ENCODE measurements at places on chromosomes 1 and 21. TPM values are rescaled to one million over a fixed set of nuclear protein-coding genes. Genes with fewer than 3 reads are reported as not detected.
A peak's percentile ranks its signal among the peaks of the same experiment; 100 is the strongest.

Gene CSMD2
- total RNA-seq: 0.38 TPM

GRCh38 chr1:29120947-29121485, 2.7 kb downstream of the TMEM200B start:
- peak; percentile 55 for DNase-seq
- no peak overlapping the region for H3K27ac ChIP-seq
- H3K4me3 ChIP-seq: no peak overlapping the region
- H3K27me3 ChIP-seq: peaks cover 17% of the 10 kb centered on the region
- H3K4me1 ChIP-seq: peaks cover 8% of the 10 kb centered on the region
- peaks cover 12% of the 10 kb centered on the region for H3K36me3 ChIP-seq

- no peak for DNase-seq
- no peak overlapping the region for H3K27ac ChIP-seq
- no peaks in the 10 kb centered on the region for H3K27me3 ChIP-seq
- H3K36me3 ChIP-seq: no peaks in the 10 kb centered on the region
Observed at GRCh38 chr1:68585351-68585750, 88.5 kb upstream of the DEPDC1 start.

- H3K27ac ChIP-seq: peak overlapping the region; percentile 75
- H3K4me3 ChIP-seq: no peak overlapping the region
- no peak for DNase-seq
- H3K27me3 ChIP-seq: peaks cover 5% of the 10 kb centered on the region
Observed at GRCh38 chr1:208233546-208233945, 10.6 kb downstream of the PLXNA2 start.

GRCh38 chr1:208156310-208156709, 87.9 kb downstream of the PLXNA2 start:
- peaks cover 12% of the 10 kb centered on the region for H3K27me3 ChIP-seq
- H3K36me3 ChIP-seq: no peaks in the 10 kb centered on the region
- no peak for DNase-seq
- no peak overlapping the region for H3K27ac ChIP-seq
- peaks cover 33% of the 10 kb centered on the region for H3K4me1 ChIP-seq

DNA sequence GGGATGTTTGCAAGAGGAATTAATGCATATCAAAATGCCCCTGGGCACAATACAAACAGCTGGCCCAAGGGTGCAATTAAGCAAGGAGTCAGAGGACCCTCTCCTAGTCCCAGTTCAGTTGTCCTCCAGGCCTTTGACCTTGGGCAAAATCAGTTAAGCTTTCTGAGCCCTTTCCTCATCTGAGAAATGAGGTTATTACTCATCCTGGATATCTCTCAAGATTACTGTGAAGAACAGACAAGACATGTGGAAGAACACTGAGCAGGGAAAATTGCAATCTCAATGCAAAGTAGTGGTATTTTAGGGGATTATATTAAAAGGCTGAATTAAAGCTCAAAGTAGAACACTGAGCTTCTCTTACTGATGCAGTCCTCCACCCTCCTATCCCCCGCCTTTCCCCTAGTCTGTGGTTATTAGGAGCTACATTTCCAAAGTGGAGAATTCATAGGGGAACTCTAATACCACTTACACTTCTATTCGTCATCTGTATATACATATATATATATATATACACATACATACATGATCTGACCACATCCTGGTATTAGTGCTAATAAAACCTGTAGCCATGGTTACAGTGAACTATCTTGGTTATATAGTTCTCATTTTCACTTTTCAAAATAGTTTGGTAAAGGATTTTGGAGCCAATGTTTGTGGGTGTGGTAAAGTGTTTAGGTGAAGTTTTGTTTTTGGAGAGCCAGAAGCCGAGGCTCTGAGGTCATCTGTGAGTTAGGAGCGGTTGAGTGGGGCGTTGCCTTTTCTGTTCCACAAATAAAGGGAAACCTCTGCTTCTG, 18.1 kb downstream of the KIAA0040 start:
- no peak overlapping the region for H3K4me3 ChIP-seq
- peaks cover 18% of the 10 kb centered on the region for H3K4me1 ChIP-seq
- no peak for DNase-seq
- H3K36me3 ChIP-seq: no peaks in the 10 kb centered on the region

Gene RAB3B
- 87.1 TPM for total RNA-seq

DNA sequence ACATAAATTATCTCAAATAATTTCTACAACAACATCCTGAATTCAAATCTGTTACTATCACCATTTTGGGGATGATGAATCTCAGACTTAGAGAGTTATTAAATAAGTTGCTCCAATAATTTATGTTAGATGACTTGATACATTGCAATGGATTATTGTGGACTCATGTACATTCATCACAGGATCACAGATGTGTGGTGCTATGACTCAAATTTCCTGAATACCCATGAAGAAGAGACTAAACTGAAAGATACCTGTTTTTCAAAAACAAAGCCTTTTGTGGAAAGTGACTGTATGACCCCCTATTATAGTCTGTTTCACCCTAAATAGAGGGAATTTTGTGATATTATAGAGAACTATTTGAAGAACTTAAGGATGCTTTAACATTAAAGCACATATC, 315.0 kb downstream of the PLA2G4A start:
- no peaks in the 10 kb centered on the region for H3K27me3 ChIP-seq
- H3K4me1 ChIP-seq: no peaks in the 10 kb centered on the region
- no peak overlapping the region for H3K4me3 ChIP-seq
- DNase-seq: no peak

Gene ERVH48-1
- total RNA-seq: 0.91 TPM

Gene CFHR4
- total RNA-seq: not detected
